ENCODE measurements at places on chromosomes 1 and 21. TPM values are rescaled to one million over a fixed set of nuclear protein-coding genes. Genes with fewer than 3 reads are reported as not detected.

The TDRD10 gene
- polyA plus RNA-seq = 1.2 TPM

DNA sequence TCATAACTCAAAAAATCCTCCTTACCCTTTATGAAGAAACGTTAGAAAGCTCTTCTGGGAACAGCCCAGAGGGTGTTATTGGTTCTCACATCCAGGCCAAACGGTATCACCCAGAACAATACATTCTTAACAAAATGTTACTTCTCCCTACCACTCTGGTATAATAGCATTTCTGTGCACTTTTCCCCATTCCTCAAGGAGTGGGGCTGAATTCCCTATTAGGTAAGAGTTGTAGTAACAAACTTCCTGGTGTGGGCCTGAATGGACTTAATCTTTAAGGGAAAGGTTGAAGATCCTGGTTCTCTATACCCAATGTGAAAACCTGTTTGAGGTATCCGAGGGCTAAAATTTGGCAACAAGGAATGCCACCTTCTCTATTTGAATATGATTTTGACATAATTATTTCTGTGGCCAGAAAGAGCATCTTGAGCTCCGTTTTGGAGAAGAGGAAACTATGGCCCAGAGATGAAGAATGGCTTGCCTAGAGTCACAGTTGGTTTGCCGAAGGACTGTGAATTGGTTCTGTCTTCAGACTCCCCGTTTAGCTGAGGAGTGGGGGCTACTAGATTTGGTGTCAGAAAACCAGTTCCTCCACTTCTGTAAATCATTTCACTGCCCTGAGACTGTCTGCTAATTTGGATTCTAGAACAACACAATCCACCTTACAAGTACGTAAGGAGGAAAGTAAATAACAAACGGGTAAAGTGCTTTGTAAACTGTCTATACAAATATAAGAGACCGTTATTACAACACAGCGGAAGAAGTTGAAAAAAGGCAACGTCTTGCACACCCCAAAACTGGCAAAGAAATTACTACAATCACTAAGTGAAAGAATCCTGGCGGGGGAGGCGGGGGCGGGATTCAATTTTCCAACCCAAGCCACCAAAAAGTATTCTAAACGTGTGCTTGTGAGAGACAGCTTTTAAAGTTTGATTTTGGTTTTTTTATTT is 2.3 kb downstream of the ANP32E start:
- no peak for DNase-seq

The HSD3B2 gene
- 1.8 TPM for polyA plus RNA-seq

DNA sequence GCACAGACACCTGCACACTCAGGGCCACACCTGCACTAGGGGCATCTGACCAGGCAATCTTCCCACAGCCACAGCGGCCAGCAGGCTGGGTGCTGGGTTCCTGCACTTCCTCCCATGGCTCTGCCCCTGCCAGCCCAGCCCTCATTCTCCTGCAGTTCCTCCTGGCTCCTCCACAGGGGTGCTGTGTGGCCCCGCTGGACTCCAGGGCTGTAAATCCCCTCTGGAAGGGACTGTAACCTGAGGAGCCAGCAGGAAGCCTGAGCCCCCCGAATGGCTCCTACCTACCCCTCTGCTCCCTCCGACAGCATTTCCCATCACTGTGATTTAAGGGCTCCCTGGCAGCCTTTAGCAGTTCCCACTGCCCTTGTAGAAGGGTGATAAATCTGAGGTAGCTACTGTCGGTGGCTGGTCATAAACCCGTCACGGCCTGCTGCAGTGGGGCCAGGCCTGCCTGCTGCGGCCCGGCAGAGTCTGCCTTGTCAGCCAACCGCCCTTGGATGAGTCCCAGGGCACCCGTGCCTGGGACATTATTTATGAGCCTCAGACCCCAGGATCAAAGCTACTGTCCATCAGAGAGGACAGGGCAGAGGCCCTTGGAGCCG is 8.8 kb downstream of the UBL4B start:
- peak; percentile 61 for DNase-seq

GRCh38 chr1:198638441-198638840 is 399 bp upstream of the PTPRC start:
- DNase-seq = no peak

DNA sequence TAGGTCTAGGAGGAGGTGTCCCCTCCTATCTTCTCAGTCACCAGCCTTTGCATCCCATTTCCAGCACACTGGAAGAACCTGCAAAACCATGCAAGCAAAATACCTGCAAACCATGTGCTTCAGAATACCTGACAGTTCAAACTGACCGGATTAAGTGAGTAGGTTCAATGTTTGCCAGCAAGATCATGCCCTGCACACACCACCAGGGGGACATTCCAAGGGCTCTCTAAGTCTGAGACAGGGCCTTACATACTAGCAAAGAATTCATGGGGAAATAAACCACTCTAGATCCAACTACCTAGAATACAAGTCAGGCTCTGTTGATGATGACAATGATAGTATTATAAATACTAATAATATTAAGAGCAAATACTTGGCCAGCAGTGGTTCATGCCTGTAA is 27.6 kb downstream of the INPP5B start:
- no peak for DNase-seq

DNA sequence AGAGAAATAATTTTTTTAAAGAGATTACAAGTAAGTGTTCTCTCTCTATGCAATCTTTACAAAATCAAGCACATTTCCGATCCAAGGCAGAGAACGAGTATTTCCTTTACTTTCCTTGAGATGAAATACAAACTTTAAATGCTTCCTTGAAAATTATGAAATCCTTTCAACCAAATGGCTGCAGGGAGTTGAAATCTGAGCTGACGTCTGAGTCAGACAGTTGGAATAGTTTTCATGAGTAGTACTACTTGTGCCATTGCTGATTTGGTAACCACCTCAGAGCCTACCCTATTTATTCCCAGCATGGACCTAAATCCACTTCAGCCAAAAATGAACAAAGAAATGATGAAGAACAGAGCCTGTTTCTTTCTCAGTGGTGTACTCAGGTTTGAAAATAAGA is 183.6 kb downstream of the GIPC2 start:
- no peak for DNase-seq

DNA sequence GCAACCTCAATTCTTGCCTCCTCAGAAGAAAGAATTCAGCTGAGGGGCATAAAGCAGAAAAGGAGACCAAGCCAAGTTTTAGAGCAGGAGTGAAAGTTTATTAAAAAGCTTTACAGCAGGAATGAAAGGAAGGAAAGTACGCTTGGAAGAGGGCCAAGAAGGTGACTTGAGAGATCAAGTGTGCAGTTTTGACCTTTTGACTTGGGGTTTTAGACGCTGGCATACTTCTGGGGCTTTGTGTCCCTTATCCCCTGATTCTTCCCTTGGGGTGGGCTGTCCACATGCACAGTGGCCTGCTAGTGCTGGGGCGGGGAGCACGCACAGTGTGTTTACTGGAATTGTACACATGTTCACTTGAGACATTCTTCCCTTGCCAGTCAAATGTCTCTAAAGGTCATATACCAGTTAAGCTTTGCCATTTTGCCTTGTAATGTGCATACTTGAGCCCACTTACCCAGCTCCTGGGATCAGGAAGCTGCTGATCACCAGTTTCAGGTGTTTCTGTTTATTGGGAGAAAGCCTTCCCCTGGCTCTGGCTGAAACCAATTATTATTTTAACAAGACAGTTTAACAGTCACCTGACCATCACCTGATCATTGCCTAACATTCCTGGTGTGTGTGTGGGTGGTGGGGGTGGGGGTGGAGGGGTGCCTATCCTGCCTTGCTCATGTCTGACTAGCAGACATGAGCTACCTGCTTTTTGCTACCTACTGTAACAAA is 36.2 kb downstream of the UTP25 start:
- no peak for DNase-seq

DNA sequence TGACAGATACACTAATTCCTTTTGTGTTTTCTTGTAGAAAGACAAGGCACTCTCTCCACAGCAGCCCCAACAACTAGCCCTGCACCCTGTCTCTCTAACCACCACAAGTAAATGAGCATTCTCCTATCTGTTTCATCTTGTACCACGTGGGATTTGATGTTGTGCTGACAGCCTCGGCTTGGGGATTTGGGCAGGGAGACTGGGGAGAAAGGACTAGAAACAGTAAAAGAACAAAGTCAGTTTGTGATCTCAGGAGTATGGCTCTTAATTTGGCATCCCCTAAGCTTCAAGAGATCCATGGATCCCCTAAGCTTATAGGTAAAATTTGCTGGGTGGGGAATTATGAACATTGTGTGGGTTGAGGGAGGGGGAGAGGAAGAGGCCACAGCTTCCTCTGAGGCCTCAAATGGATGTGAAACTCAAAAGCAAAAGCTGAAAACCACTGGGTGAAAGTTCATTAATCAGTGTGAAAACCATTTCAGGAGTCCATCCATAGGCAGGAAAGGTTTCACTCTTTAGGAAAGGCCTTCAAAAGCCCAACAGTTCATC is 3.1 kb downstream of the C1orf162 start:
- no peak for DNase-seq

DNA sequence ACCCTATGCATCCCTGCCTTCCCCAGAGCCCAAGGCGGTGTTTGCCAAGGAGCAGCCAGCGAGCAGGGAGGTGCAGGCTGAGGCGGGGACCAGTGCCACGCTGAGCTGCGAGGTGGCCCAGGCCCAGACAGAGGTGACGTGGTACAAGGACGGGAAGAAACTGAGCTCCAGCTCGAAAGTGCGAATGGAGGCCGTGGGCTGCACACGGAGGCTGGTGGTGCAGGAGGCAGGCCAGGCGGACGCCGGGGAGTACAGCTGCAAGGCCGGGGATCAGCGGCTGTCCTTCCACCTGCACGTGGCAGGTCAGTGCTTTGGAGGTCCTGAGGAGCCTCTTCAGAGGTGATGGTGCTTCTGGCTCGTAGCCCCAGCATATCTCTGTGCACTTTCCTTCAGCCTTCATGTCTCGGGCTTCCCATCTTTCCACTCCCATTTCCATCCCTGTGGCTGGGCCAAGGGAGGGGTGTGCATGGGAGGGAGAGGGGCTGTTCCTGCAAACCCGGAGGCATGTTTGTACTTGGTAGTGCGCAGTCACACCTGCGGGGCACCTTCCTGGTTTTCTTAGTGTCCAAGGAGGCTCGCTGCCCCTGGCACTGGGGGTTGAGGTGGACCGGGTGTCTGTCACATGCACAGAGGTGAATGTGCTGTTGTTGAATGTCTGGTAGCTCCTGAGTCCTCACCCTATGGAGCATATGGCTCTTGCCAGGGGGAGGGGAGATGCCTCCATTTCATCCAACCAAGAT is 56.4 kb downstream of the OBSCN start:
- no peak for DNase-seq

DNA sequence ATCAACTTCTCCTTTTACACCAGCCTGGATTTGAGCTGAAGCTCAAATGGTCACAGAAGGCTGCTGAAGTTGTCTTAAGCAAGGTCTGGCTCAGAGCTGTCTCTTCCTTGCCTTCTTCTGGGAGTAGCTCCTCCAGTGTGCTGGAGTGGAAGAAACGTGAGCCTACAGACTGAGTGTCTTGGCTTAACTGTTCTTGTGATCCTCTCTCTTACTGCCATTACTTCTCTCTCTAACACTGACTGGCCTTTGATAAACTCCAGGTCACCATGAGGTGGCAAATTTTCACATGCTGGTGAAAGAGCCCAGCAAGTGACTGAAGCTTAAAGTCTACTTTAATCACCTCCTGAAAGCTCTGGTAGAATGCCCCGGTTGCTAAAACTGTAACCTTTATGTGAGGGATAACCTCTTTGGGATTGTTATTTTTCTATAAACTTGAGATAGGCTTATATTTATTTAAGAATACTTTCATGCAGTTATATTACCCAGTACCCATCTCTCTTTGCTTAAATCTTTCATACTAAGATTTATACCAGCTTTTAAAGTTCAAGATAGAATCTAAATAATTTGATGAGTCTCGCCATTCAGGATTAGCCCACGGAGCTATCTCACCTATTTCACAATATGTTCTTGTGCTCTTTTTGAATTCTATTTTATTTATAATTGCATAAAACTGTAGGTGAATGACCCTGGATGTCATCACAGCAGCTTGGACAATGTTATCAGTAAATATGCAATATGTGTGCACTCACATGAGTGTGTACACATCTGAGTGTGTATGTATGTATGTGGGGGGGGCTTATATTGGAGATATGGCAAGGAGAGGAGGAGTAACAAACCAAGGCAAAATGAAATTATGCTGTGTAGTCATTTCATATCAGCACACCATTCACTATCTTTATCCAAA is 924.0 kb downstream of the LTN1 start:
- DNase-seq = no peak

The PCAT6 gene
- 5.3 TPM for polyA plus RNA-seq

DNA sequence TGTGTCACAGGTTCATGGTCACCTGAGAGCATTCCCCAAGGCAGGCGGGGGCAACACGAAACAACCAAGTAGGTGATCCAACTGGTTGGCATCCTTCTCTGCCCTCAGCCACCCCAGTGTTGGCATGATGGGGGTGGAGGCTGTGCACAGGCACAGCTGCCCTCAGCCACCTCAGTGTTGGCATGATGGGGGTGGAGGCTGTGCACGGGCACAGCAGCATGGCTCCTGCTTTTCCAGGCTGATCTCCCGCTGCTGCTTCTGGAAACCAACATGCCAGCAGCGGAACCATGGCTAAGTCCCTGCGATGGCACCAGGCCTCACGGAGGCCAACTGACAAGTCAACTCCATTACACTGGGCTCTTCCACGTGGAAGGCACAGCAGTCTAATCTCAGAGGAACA is 447.8 kb downstream of the PTPRU start:
- no peak for DNase-seq

DNA sequence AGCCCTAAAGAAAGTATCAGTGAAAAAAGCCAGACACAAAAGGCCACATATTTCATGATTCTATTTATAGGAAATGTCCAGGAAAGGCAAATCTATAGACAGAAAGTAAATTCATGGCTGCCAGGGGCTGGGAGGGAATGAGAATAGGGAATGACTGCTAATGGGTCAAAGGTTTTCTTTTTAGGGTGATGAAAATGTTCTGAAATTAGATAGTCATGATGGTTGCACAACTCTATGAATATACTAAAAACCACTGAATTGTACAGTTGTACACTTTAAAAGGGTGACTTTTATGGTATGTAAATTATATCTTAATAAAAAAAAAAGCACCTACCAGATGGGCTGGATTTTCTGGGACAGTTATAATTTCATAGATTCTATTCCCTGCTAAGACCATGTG is 114.8 kb downstream of the CNIH3 start:
- DNase-seq = no peak

The SLFNL1 gene
- polyA plus RNA-seq = 0.30 TPM

- no peak for DNase-seq
Observed at GRCh38 chr1:84377480-84378095, 20.7 kb upstream of the DNASE2B start.

DNA sequence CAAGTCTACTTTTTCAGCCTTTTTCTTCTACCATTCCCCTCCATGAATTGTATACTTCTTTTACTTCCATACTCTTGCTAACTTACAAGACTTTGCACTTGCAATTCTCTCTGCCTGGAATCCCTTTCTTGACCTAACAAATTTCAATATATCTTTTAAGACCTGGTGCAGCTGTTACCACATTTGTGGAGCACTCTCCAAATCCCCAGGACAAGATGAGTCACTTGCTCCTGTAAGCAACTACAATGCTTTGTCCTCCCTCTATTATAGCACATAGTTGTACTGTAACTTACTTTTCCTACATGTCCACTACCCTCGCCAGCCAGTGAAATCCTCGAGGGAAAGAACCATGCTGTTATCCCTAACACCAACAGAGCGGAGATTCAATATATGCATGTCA is 43.1 kb downstream of the WARS2 start:
- DNase-seq = no peak
